ENCODE measurements at places on chromosomes 12 and 14.
A peak's percentile ranks its signal among the peaks of the same experiment; 100 is the strongest.

DNA sequence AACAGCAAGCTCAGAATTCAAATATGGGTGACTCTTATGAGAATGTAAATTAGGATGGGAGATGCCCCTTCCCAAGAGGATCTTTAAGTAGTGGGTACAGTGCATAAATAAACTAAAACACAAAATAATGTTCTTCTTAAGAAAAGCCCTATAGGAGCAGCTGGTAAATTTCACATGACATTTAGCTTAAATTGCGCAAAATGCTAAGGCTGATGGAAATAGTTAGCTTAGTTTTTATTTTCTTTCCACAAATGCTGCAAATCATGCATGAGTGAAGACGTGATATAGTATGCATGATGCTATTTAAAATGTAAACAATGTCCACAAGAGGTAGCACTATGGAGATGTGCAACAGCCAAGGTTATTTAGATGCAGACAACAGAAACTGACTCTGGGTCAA lies 328.1 kb downstream of the ATP23 start:
- DNase-seq = no peak

- DNase-seq = no peak
Measured at GRCh38 chr12:121301876-121302275, 5.4 kb upstream of the CAMKK2 start.

GRCh38 chr12:55001198-55001868 lies 16.8 kb upstream of the TESPA1 start:
- no peak for DNase-seq

GRCh38 chr12:27865421-27865820 lies 85.4 kb upstream of the MANSC4 start:
- peak; percentile 28 for DNase-seq

- DNase-seq = no peak
Measured at GRCh38 chr12:70151993-70152392, 91.2 kb upstream of the CNOT2 start.

- DNase-seq = no peak
Measured at GRCh38 chr14:20976291-20976690, 13.5 kb upstream of the METTL17 start.

DNA sequence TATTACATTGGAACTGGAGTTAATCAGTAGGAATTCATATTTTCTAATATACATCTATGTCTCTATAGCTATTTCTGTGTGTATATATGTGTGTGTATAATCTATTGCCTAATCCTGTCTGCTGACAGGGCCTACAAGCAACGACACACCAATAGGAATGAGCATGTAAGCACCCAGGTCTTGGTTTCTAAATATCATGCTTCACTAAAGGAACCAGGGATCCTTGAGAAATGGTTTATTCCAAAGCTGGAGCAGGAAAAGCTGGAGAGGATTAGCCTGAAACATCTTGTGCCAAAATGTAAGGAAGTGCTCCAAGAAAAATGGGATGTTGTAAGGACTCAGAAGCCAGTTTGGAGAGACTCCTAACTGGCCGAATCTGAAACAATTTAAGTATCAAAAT lies 29.3 kb upstream of the LGALS3 start:
- DNase-seq = no peak

GRCh38 chr12:46101485-46101869 lies 111.1 kb upstream of the SCAF11 start:
- no peak for DNase-seq

GRCh38 chr14:57737598-57737997 lies 128.3 kb downstream of the SLC35F4 start:
- no peak for DNase-seq

DNA sequence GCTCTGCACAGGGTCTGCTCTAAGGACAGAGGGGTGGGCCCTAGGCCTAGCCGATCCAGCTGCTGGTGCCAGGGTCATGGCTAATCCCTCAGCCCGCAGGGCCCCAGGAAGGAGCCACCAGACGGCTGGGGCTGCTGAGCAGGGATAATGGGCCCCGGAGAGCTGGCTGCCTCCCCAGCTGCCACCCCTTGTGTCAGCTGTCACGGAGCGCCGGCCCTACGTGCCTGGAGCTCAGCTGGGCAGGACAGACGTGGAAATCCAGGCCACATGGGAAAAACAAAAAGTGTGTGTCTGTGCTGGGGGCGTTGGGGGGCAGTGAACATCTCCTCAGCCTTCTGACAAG lies 36.2 kb downstream of the CHGA start:
- DNase-seq = no peak

DNA sequence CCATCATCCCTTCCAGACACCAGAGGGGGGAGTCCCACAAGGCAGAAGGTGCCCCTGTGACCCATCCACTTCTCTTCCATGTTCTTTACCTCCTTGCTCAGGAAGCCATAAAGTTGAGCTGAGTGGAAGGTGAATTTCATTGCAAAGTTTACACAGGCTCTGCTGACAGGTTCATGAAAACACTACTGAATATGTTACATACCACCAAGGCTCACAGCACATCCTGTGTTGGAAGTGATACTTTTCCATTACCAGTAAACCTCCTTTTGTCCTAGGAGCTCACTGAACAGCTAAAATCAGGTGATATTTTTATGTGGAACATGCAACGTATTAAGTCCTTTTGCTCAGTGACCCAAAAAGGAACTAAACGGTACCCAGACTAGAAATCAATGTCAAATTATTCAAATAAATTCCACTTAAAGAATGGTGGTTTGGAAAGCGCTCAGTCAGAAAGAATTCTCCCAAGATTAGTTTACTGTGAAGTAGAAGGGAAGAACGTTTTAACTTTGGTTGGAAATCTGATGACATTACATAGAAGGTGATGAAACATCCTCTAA lies 196.2 kb upstream of the NUDT4 start:
- no peak for DNase-seq

- no peak for DNase-seq
Measured at GRCh38 chr12:67424784-67425183, 155.6 kb downstream of the CAND1 start.

DNA sequence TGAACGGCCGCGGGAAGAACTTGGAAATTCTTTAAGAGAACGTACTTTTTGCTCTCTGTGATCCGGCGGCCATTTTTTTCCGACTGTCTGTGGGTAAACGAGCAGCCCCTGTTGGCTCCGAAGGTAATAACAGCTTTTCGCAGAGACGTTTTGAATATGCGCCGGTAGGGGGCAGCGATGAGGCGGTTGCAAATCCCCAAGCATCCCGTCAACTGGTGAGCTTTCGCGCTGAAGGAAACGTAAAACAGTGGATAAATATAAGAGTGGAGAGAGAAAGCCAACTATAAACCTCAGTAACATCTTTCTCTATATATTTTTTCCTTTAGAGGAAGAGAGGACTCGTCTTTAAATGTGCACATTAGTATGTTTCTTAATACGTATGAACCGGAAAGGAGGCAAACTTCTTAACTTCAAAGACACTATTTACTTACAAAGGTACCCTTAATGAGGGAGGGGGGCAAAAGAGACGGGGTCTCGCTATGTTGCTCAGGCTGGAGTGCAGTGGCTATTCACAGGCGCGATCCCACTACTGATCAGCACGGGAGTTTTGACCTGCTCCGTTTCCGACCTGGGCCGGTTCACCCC lies 9.6 kb upstream of the NEMF start:
- DNase-seq = peak; percentile 62

- peak; percentile 90 for DNase-seq
Measured at GRCh38 chr12:52370926-52371608, 3.8 kb upstream of the KRT85 start.

GRCh38 chr14:102278631-102278935 lies 26.4 kb downstream of the MOK start:
- DNase-seq = no peak

DNA sequence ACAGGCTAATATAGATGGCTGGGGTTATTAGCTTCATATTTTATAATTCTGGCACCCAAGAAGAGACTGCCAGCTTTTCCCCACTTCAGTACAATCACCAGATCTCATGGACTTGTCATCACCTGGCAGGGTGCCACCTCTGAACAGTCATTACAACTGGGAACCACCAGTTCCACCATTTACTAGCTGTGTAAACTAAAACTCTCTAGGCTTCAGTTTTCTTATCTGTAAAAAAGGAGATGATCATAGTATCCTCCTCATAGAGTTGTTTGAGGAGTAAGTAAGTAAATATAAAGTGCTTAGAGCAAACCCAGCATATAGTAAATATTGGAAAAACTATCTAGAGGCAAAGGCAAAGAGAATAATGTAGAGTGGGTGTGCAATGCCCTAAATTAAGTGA lies 19.3 kb downstream of the CPNE8 start:
- no peak for DNase-seq

DNA sequence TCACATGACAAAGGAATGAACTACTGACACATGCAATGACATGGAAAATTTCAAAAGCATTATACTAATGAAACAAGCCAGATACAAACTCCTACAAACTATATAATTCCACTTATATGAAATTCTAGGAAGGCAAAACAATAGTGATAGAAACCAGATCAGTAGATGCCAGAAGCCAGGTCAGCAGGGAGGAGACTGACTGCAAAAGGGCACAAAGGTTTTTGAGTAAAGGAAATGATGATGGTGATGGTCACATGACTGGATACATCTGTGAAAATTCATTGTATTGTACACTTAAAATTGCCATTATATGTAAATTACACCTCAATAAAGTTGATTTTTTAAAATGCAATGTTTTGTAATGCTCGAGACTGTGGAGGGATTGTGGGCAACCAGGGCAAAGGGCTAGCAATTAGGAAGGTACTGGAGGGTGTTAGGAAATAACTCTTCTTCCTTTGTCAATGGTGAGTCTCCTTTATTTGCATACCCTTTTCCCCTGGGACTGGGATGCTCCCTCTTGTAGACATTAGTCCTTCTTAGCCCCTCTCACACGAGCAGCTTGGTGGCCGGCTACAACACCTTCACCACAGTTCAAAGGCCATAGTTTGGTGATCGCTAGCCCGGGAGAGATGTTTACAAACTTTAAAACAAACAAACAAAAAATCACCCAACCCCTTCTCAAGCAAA lies 6.7 kb upstream of the PRPF40B start:
- no peak for DNase-seq

- DNase-seq = no peak
Measured at GRCh38 chr12:63982604-63983295, 138.2 kb downstream of the SRGAP1 start.

DNA sequence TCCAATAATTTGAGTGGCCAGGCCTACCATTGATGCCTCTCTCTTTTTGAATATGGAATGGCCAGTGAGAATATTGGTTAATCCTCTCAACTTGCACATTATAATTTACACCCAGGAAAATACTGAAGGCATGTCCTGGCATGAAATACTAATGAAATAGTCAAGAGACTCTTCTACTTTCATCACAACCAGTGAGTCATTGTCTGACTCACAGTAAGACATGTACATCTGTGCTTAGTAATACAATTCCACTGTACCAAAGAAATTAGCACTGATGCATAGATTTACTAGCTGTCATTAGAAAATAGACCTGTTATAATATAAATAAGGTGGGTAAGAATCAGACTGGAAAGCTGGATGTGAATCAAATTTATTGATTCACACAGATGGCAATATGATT lies 31.6 kb downstream of the KCNC2 start:
- DNase-seq = peak; percentile 29

DNA sequence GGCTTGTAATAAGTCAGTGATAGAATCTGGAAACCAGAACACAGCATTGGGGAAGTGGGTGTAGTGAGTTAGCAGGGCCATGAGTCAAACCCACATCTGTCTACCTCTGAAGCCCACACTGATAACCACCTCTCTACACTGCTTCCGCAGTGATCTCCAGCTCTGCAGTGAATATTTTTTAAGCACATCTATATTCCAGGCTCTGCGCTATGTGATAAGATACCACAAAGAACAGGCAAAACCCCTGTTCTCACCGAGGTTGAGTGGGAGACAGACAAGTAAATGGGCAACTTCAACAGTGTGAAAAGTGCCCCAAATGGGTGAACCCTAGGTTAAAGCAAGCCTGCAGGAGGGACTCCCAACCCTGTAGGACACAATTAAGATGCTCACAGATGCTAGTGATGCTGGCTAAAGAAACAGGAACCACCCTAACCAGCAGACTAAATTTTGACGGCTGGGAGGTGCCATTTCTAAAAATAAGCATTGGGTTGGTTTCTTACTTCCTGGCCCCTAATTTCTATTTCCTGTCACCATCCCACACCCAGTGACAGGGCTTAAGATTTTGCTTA lies 375.0 kb downstream of the DPF3 start:
- DNase-seq = no peak

- no peak for DNase-seq
Measured at GRCh38 chr12:128844031-128844635, 9.1 kb upstream of the GLT1D1 start.

GRCh38 chr12:42593874-42594273 lies 4.3 kb upstream of the PRICKLE1 start:
- no peak for DNase-seq

- no peak for DNase-seq
Measured at GRCh38 chr12:7012024-7012607, 6.2 kb downstream of the LPCAT3 start.

- peak; percentile 22 for DNase-seq
Measured at GRCh38 chr14:74085047-74085637, 386 bp downstream of the LIN52 start.

DNA sequence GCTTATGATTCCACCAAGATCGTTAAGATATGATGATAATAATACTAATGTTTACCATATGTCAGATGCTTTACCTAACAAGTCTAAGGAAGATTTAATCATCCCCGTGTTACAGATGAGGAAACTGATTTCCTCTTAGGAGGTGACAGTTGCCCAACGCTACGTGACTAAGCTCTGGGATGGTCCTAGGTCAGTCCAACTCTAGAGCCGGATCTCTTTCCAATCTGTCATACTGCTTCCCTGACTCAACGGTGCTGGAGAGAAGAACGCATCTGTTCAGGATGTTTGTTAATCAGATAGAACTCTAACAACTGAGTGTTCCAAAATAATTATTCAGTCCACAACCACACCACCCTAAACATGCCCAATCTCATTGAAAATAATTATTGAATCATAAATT lies 39.8 kb downstream of the NDUFA12 start:
- DNase-seq = no peak

GRCh38 chr14:93788543-93789227 lies 400 bp upstream of the PRIMA1 start:
- peak; percentile 26 for DNase-seq

- DNase-seq = no peak
Measured at GRCh38 chr14:96040828-96041371, 1.7 kb downstream of the C14orf132 start.

- DNase-seq = no peak
Measured at GRCh38 chr12:120822832-120823503, 81.2 kb downstream of the SPPL3 start.

GRCh38 chr14:101733211-101733610 lies 28.3 kb upstream of the PPP2R5C start:
- DNase-seq = no peak

DNA sequence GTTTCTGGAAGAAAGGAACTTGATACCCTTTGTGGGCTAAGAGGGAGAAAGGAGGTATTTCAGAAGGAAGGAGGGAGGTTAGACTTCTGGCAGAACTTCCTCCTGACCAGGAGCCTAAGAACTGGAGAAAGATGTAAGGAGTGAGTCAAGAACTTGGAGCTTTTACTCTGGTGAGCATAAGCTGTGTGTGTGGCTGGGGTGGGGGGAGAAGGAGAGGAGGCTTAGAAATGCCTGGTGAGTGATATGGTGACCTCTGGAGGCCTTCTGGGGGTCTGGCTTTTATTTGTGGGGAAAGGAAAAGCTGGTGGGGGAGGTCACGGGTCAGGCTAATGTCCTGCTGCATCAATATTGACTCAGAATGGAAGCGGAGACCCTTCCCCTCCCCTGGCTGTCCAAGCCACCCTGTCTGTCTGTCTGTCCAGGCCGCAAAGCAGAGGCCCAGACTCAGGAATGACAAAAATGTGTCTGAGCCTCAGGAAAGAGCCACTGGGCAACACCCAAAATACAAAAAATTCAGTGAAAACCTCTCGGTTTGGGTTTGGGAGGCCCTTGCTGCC lies 4.8 kb downstream of the LRP1 start:
- DNase-seq = peak; percentile 89
